Sciatic nerve (tissue), 2 donors: ENCODE measurements at places on chromosomes 5 and 9. TPM values are rescaled to one million over a fixed set of nuclear protein-coding genes. Genes with fewer than 3 reads are reported as not detected.

- peak; percentile 87 for DNase-seq
These were observed 50.4 kb upstream of the SYNPO start for GRCh38 chr5:150589862-150590601.

GRCh38 chr9:2107906-2108451 is 92.8 kb downstream of the SMARCA2 start:
- no peak for DNase-seq

GRCh38 chr9:33044162-33044673 is 19.1 kb downstream of the DNAJA1 start:
- peak; percentile 90 for DNase-seq

GRCh38 chr9:130432362-130432761 is 12.4 kb upstream of the ASS1 start:
- no peak for DNase-seq

- no peak for DNase-seq
These were observed 724 bp downstream of the TCERG1 start for GRCh38 chr5:146447734-146448380.

- DNase-seq: no peak
These were observed 219.2 kb upstream of the RAI14 start for GRCh38 chr5:34436761-34437501.

DNA sequence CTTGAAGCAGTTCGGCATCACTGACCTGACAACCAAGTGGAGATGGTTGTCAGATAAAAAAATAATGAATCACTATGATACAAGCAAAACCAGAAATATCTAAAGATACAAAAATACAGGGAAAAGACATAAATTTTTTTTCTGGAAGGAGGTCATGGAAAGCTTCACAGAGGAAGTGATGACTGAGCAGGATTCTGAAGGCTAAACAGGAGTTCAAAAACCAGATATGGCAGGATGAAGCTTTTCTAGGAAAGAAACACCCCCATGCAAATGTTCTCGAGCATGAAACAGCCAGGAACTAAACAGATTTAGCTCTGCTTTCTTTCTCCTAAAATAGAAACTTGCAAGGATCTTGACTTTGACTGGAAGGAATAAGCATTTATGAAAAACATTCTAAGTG is 60.7 kb upstream of the IFNE start:
- no peak for DNase-seq

DNA sequence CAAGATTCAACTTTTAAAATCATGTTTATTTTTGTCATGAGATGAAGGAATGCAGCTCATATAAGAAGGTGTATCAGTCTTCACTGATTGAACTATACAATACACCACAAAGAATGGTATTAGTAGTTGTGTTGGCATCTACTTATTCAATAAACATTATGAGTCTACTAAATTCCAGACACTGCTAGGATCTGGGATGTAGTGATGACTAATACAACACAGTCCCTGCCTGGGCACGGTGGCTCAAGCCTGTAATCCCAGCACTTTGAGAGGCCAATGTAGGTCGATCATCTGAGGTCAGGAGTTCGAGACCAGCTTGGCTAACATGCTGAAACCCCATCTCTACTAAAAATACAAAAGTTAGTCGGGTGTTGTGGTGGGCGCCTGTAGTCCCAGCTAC is 171.4 kb upstream of the NFIB start:
- DNase-seq: no peak

- DNase-seq: no peak
These were observed 13.3 kb downstream of the ANXA6 start for GRCh38 chr5:151144275-151144674.

PPP6C gene
- total RNA-seq: 37.3 TPM

C5orf46 gene
- not detected for total RNA-seq

REXO4 gene
- total RNA-seq: 23.8 TPM

CDX1 gene
- not detected for total RNA-seq

FBXO10 gene
- total RNA-seq: 8.0 TPM
